ENCODE measurements at places on chromosomes 16 and 17.

- no peak for DNase-seq
Measured at GRCh38 chr17:73359352-73359751, 47.6 kb upstream of the CDC42EP4 start.

GRCh38 chr16:48334325-48334724 lies 50.9 kb downstream of the SIAH1 start:
- no peak for DNase-seq

DNA sequence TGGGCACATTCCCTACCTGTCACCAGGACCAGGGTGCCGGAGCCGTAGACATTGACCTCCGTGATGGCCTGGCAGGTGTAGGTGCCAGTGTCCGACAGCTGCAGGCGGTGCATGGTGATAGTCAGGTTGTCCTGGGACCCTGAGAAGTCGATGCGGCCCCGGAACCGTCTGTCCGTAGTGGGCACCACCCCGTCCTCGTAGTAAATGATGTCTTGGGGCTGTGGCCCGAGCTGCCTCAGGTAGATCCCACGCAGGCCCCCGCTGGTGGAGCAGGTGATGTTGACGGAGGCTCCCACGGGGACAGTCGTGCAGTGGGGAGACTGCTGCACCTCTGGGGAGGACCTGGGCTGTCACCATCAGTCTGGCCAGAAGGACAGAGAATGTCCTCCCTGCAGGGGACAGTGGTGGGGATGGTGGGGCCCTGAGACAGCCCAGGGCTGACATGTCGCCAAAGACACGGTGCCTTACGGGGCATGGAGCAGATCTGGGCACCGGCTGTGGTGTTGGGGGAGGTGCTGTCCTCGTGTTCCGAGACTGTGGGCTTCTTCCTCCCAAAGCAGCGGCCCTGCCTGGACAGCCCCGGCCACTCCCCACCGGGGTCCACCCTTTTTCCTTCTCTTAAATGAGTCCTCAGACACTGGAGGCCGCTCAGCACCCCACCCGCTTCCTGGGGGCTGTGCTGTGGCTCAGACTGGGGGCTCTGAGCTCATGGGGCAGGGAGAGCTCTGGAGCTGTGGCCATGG lies 586 bp downstream of the CD7 start:
- no peak for DNase-seq

DNA sequence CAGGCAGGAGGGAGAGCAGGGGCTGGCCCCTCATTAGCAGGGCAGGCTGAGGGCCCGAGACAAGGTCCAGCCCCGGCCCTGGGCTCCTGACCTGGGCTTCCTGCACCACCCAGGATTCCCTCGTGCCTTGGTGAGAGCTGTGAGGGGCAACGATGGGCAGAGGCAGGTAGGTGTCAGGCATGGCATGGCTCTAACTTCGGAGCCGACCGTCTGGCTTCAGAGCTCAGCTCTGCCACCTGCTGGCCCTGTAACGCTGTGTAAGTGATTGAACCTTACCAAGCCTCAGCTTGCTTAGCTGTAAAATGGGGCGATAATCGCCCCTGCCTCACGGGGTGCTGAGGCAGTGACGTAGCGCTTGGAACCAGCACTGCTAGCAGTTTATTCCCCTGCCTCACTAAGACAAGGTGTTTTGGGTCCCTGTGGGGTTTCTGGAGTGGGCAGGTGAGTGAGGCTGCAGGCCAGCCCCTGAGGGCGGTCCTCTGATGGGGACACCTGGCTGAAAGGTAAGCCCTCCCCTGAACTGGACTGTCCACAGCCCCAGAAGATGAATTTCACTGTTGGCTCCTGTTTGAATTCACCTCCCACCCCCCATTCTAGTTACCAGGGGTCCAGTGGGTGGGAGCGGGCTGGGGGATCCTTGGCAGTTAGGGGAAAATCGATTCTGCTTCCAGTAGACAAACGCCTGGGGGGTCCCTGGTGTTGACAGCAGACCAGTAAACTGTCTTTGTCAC lies 184.8 kb upstream of the GSE1 start:
- DNase-seq = peak; percentile 42

Measured in stimulated activated CD8-positive, alpha-beta memory T cell treated with anti-CD3 and anti-CD28 coated beads, Interleukin-4, amount 100 ng/mL, for 24 hours (primary cell).